Cerebellar nuclear complex (tissue), 1 donor: ENCODE measurements at places on chromosomes 6 and 20.

DNA sequence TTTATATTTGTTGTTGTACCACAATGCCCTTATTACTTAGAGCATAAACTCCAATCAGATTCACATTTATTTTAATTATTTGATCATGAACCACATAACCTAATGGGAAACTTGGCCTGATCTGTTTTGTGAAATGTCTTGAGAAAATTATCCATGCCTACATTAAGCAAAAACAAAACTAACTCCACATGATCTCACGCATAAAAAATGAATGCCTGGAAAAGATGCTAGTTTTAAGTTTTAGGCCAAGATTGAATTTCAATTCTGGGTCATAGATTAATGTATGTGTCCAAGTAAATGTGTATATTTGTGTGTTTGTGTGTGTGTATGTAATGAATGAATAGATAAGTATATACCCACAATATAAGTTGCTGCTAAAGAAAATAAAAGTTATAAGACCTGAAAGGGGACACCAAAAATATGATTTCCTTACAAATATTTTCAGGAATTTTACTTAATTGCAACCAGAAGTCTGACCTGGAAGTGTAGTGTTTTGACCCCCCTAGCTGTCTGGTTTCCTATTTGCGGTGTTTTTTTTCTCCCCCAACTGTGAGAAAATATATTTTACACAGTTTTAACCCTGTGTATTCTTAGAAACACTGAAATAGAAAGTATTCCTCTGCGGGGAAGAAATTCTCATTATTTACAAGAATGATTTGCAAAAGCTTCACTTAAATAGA, 97.2 kb downstream of the JAG1 start:
- no peak for DNase-seq

- no peak for DNase-seq
Observed at GRCh38 chr6:167571550-167571949, 246.7 kb downstream of the TTLL2 start.

DNA sequence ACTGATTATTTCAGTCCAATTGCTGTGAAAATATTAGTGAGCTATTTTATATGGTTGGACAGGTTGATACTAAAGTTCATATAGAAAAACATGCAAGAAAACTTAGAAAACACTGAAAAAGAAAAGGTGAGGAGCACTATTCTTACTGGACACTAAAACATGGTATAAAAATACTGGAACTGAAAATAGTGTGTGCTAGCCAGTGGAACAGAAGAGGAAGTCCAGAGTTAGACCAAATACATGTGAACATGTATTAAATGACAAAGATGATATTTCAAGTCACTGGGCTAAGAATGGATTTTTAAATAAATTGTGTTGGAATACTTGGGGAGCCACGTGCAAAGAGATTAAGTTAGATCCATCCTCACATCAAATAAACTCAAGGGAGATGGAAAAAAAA, 218.5 kb downstream of the TMEM242 start:
- no peak for DNase-seq

- DNase-seq, result no peak
Observed at GRCh38 chr20:9359561-9360308, 154.7 kb upstream of the LAMP5 start.

DNA sequence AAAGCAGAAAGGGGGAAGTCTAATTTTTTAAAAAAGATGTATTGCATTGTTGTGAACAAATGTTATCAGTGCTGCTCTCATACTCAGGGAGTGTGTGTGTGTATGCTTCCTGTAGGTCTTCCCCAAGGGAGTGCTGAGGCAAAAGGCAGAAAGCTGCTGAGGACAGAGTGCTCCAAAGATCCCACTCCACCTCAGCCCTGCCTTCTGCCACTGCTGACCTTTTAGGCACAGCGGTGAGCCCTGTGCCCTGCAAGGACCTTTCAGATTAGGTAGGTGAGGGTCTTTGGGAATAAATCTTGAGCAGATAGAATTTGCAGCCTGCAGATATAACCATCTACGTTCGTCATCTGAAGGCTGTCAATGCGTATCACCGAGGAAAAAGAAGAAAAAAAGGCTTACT, 756.4 kb upstream of the MMS22L start:
- DNase-seq, result no peak

- DNase-seq, result no peak
Observed at GRCh38 chr6:15949982-15950381, 178.9 kb upstream of the MYLIP start.

- no peak for DNase-seq
Observed at GRCh38 chr6:26044140-26045064, 42.8 kb upstream of the HFE start.

DNA sequence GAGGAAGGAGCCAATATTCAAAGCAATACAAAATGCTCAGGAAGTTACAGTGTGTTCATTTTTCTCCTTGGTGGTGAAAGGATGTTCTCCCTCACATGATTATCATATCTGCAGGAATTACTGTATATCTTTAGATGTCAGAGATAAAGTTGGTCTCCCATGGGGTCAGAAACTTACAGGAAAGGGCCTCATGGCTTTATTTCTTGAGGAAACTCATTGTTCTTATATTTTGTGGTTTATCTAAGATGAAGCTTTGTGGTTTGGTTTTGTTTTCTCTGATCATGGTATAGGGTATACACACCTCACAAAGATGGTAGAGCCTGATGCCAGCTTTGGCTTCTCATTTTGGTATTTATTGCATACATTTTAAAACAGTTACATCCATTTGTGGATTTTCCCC, 100.5 kb upstream of the STXBP5 start:
- DNase-seq, result no peak

- no peak for DNase-seq
Observed at GRCh38 chr6:169654598-169655391, 47.0 kb downstream of the WDR27 start.

DNA sequence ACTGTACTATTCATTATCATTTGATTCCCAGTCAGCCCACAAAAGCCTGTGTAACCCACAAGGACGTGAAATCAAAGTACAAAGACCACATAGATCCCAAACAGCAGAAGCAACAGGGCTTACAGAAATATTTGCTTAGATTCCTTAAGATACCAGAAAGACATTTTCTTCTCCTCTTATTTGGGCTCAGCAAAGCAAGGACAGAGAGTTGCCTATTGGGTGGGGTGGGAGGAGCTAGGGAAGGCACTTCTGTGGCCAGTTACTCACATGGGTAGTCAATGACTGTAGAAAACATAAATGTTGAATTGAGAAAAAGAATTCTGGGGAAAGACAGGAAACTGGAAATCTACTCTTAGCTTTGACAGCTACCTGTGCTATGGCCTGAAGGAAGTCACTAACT, 19.8 kb downstream of the PDE7B start:
- no peak for DNase-seq

- no peak for DNase-seq
Observed at GRCh38 chr20:40961686-40962640, 66.7 kb upstream of the TOP1 start.

DNA sequence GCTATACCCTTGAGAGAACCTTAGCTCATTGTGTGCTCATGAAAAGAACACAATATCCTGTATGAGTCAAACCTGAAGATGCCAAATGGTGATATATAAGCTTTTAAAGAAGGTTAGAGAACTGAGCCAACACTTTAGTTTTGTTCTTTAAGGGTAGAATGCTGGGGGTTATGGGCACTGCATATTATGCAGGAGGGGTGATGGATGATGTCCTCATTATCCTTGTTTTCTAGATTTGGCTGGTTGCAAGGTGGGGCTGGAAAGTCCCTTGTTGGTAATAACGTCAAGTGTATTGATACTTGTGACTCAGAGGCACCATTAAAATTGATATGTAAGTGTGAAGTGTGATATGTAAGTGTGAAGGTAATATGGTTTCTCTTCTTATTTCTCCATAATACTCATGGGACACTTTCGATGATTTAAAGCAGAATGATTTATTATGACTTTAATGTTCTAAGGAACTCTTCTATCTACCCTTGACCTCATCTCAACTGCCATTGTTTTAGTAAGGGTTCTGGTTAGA, 113.7 kb upstream of the DTNBP1 start:
- no peak for DNase-seq

- DNase-seq, result no peak
Observed at GRCh38 chr6:7234547-7234946, 78.5 kb downstream of the SSR1 start.

DNA sequence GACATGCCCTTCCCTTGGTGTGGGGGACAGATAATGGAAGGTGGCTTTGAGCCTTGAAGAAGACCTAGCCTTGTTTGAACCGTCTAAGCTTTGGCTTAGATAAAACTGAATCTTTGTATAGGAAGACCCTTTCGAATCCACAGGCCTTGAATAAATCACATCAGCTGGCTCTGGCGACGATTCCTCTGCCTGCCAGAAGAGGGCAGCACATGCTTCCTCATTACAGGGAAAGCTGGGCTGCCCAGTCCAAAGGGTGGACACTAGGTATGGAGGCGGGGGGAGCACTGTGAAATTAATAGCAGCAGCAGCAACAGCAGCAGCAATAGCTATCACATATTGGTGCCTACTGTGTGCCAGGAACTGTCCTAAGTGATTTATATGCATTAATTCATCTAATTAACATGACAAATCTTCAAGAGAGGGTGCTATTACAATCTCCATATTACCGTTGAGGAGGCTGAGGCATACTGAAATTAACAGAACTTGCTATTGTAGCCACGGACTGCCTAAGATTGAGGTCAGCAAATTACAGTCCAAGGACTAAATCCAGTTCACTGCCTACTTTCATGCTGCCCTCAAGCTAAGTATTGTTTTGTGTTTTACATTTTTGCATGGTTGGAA, 85.1 kb downstream of the CLIC5 start:
- no peak for DNase-seq

GRCh38 chr6:4999586-4999985, 4.3 kb downstream of the RPP40 start:
- no peak for DNase-seq

GRCh38 chr20:64220891-64221527, 34.5 kb upstream of the PCMTD2 start:
- DNase-seq, result no peak

- DNase-seq, result no peak
Observed at GRCh38 chr20:24488064-24488799, 18.8 kb downstream of the SYNDIG1 start.

DNA sequence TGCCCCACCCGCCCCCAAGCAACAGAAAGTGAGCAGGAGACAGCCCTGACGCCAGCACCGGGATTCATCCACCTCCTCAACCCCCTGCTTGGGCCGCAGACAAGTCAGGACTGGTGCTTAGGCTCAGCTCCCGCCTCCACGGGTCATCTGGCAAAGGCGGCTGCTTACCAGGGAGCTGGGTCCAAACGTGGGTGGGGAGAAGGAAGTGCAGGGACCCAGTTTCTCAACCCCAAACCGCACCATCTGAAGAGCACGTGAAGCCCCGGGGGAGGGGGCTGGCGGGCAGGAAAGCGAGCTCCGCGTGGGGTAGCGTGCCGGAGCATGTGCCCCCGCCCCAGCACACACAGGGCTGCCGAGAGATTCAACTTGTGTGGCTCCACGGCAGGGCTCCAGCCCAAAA, 87.2 kb downstream of the BMP7 start:
- DNase-seq, result no peak

GRCh38 chr6:6591778-6592465, 3.4 kb downstream of the LY86 start:
- no peak for DNase-seq

- DNase-seq, result peak; percentile 43
Observed at GRCh38 chr6:27809939-27810767, 102.0 kb downstream of the OR2B2 start.

GRCh38 chr20:57844626-57845596, 135.1 kb upstream of the PMEPA1 start:
- DNase-seq, result no peak

- no peak for DNase-seq
Observed at GRCh38 chr6:152583888-152584287, 53.3 kb downstream of the SYNE1 start.

DNA sequence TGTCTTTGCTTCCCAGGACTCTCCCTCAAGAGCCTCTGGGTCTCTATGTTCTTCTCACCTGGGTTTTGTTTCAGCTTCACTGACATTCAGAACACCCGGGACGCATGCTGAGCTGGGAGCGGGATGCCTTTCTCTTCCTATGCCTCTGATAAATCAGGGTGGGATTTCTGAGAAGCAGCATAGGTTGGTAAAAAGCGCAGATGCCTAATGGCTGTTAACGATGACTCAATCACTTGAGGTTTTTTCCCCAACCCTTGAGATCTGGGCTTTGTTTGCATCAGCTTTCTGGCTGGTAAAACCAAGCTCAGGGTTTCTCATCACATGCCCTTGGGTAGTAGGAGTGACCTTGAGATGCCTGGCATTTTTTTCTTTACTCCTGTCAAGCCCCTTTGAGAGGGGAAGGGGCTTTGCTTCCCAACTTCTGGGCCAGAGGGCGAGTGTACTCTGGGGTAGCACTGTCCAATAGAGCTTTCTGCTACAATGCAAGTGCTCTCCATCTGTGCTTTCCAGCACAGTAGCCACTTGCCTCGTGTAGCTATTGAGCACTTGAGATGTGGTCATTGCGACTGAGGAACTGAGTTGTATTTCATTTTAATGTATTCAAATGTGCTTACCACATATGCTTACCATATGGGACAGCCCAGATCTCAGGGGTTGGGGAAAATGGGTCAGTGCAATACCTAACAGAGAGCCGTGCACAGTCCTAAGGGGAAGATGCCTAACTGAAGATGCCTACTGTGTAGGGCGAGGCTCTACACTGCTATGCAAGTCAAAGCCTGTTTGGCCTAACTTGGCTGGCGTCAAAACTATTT, 69.1 kb downstream of the PPP1R14C start:
- no peak for DNase-seq

DNA sequence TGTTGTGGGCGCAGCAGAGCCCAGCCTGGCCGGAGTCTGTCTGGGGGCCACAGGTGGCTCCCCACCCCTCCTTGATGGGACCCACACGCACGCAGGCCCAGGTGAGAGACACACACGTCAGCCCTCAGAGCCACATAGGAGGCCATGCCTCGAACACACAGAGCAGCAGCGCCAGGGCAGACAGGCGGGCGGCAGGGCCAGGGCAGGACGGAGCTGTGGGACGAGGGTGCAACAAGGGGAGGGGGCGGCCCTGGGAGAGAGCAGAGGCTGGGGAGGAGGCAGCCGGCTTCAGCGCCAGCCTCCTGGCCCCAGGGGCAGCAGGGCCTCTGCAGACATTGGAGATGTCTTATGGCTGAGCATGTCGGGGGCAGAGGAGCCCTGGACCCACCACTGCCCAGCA, 42.5 kb downstream of the KCNQ2 start:
- DNase-seq, result no peak

- no peak for DNase-seq
Observed at GRCh38 chr6:139152088-139152891, 17.4 kb downstream of the HECA start.

GRCh38 chr20:51756653-51757052, 11.5 kb downstream of the ATP9A start:
- no peak for DNase-seq

- DNase-seq, result peak; percentile 48
Observed at GRCh38 chr20:5000263-5001173, 792 bp downstream of the SLC23A2 start.

- no peak for DNase-seq
Observed at GRCh38 chr20:51643390-51643789, 100.9 kb upstream of the NFATC2 start.

- no peak for DNase-seq
Observed at GRCh38 chr6:11637266-11637665, 99.7 kb downstream of the TMEM170B start.

GRCh38 chr20:1841554-1842140, 53.6 kb upstream of the SIRPA start:
- no peak for DNase-seq

GRCh38 chr6:148144917-148145521, 197.6 kb upstream of the SASH1 start:
- DNase-seq, result no peak

- DNase-seq, result no peak
Observed at GRCh38 chr20:32440758-32441078, 82.6 kb downstream of the ASXL1 start.

GRCh38 chr20:11432407-11432806, 485.3 kb upstream of the BTBD3 start:
- DNase-seq, result no peak

GRCh38 chr20:31633339-31633914, 4.3 kb upstream of the COX4I2 start:
- DNase-seq, result no peak
